ENCODE measurements at places on chromosomes 2 and 18. TPM values are rescaled to one million over a fixed set of nuclear protein-coding genes. Genes with fewer than 3 reads are reported as not detected.

TTR gene
- total RNA-seq = not detected

EPHA4 gene
- 16.7 TPM for total RNA-seq

IL1F10 gene
- total RNA-seq = not detected

SLC5A7 gene
- total RNA-seq = not detected

RGPD3 gene
- total RNA-seq = 0.13 TPM

Measured in mesangial cell (primary cell).